ENCODE measurements at places on chromosomes 11 and 22.

GRCh38 chr11:110374921-110375320 lies 54.8 kb upstream of the FDX1 start:
- no peak for DNase-seq

DNA sequence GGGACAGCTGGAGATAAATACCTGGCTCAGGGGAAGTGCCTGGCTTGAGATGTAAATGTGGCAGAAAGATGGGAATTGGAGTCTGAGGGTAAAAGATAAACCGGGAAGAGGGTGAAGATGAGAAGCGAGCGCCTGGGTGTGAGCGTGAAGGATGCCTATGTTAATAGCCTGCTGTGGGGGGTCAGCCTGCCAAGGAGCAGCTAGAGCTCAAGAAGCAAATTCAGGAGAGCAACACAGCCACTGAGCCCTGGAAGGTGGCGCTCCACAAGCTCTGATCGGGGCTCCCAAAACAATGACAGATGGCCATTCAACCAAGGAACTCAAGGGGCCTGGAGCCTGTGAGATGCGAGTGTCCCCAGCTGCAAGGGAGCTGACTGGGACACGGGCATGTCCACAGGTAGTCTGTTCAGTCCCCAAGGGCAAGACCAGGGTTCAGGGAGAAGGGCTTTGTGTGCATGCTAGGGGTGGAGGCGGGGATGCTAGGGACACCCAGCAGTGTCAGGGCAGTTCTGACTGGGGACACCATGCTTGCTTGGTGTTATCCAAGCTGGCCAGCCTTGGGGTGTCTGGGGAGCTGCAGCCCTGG lies 2.8 kb downstream of the GSC2 start:
- DNase-seq: no peak

DNA sequence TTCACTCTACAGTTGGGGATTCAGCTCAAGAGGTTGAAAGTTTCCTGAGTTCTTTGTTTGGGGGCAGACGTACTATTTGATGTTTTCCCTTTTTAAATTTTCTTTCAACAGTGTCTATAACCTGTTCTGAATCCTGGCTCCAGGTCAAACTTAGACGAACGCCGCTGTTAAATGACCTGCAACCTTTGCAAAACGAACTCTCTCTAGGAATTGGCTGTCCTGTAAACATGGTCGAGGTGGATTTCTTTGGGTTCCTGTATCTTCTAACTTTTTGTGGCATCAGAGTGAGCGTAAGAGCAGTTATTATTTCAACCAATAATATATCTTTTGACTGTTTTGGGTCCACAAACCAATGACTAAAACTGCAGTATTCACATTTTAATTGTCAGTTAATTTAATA lies 1.6 kb downstream of the OOSP4A start:
- DNase-seq: no peak

GRCh38 chr11:61966734-61967115 lies 709 bp downstream of the FTH1 start:
- DNase-seq: no peak

DNA sequence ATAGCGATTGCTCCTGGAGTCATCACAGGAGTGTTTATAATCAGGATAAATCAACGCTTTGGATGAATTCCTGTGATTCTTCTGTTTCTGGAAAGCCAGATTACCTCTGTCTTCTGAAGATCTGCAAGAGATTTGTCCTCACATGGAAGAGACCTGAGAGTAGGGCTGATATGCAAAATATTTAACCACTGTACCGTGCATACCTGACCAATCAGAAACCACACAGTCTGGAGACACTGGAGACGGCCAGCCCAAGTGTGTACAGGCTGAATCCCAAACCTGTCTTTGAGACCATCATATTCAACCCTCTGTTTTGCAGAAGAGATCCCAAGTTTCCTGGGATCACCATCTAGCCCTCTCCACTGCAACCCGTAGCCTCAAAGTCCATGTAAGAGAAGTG lies 50.4 kb upstream of the WT1 start:
- DNase-seq: no peak

DNA sequence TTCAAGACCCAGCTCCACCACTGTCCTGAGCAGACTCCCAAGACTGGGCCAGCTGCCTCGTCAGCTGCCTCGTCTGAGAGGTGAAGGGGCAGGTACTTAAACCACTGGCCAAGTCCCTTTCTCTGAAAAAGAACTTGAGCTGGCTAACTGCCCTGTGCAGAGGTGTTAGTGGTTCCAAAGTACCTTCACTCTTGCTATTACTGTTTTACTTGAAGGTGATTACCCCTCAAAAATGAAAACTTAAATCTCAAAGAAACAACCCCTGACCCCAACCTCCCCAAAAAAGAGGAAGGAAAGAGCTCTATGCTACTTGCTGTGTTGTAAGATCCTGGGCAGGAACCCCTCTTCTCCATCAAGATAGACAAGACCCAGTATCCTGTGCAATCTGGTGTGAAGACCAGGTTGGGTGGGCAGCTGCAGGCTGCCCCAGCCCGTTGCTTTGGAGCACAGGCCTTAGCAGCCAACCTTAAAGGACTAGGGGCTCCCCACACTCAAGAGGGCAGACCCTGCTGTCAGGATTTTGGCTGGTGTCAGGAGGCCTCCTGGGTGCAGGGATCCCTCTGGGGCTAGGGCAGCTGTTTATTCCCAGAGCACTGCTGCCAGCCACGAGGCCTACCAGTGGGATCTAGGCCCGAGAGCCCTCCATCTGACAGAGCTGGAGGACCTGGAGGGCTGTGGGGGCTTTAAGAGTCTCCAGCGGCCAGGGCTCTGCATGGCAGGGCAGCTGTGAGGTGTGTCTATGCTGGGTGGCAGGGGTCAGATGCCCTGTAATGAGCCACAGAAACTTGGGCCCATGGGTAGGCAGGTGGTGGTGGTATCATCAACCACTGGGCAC lies 13.0 kb downstream of the GUCD1 start:
- DNase-seq: no peak

DNA sequence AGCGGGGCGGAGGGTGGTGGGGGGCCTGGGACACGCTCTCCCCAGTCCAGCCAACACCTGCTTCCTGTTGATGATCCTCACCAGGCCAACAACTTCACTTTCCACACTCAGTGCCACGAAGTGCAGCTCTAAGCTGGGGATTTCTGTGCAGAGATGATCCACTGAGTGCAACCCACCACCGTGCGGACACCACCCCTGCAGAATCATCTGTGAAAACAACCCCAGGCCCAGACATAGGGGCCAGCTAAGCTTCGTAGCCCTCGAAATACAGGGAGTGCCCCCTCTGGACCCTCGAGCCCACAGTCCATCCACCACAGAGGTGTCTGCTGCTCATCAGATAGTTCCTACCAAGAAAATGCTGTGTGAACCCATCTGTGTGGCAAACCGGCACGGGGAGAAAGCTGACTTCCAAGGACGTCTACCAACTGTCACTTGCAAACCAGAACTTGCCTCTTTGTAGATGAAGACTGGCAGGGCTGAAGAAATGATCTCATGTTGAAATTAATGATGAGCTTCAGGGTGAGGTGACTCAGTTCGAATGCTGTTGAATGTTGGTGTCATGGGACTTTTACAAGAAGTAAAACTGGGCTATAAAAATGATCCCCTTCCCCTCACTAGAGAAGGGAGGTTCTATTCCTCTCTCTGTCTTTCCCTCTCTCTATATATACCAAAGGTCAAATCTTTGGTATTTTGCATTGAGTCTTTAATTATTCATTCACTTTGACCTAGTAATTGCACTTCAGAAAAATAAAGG lies 73.4 kb downstream of the MYEOV start:
- DNase-seq: no peak

DNA sequence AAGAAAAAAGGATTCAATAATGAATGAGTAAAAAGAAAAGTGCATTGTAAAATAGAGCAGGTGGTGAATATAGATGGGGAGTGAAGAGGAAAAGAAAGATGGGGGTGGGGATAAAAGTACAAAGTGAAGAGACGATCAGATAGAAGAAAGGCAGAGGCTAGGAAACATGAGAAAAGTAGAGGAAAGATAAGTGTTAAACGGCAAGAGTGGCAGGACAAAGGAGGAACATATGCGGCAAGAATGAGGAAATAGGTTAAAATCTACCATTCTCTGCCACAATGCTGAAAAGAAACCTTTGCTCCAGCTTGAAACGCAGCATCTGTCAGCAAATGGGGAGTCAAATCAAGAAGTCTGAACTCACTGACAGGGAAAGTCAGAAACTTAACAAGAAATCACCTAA lies 6.8 kb downstream of the FUT4 start:
- DNase-seq: no peak

- no peak for DNase-seq
Measured at GRCh38 chr11:22203281-22203680, 10.4 kb downstream of the ANO5 start.

DNA sequence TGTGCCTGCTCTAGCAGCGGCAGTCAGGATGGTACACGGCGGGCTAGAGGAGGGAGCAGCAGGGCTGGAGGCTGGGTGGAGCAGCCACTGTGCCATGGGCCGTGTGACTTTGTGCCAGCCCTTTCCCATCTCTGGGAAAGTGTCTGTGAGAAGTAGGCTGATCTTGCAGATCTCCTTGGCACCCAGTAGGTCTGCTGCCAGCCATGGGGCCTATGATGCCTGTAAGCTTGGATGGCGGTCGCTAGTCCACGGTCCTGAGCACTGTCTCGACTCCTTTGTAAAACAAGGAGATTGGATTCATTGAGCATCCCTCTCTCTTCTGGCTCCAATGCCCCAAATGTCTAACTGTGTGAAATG lies 22.6 kb downstream of the AMPD3 start:
- no peak for DNase-seq

- DNase-seq: no peak
Measured at GRCh38 chr11:76226626-76227025, 20.3 kb upstream of the WNT11 start.

DNA sequence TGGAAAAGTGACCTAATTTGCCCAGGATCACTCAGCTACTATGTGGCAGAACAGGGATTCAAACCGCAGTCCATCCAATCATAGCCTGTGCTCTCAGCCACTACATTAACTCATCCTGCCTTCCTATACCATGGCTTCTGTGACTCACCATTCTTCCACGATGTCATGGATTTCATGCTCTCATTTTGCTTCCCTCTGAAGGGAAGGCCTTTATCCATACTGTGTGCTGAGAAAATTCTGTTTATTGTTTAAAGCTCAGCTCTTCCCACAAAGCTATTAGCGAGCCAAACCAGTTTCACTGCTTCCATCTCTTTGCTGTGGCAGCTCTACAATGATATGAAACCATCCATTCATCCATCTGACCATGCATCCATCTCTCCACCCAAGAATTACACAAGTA lies 289.9 kb downstream of the TENM4 start:
- no peak for DNase-seq

GRCh38 chr11:100831929-100832494 lies 144.9 kb downstream of the ARHGAP42 start:
- no peak for DNase-seq

GRCh38 chr11:43639224-43639623 lies 41.3 kb upstream of the HSD17B12 start:
- DNase-seq: no peak

GRCh38 chr11:70071996-70072395 lies 6.1 kb upstream of the ANO1 start:
- DNase-seq: no peak

GRCh38 chr11:134652586-134653255 lies 240.7 kb upstream of the B3GAT1 start:
- DNase-seq: no peak

GRCh38 chr11:62980133-62980760 lies 4.5 kb downstream of the SLC22A6 start:
- DNase-seq: peak; percentile 71

DNA sequence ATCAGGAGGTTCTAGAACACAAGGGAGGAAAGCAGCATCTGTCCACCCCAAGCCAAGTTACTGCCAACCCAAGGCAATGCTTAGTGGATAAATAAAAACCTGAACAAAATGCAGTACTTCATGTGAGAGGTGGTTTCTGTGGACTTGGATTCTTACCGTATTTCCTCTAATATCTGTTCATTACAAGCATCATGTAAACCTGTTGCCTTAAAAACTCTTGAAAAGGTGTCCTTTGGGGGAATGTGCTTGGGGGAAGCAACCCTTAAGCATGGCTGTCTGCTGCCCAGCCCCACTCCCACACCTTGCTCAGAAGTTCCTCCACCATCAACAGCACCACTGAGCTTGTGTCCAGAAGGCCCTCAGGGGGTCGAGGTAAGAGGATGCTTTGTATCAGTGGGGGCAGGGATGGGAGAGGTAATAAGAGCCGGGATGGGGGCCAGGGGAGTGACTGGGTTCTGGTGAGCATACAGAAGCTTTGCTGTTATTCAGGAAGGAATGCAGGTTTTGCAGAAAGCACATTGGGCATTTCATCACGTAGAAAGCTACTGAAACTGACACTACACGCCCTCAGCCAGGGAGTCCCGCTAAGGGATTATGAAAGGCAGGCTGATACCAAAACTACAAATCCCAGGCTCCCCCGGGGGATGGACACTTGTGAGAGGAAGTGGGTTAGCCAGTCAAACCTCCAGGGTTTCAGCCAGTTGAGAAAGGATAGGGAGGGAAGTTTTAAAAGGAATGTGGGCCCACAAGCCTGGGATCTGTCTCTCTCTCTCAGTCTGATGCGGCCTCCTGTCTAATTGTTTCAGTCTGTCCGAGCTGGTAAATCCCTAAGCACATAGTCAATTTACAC lies 52.0 kb downstream of the KCNJ1 start:
- DNase-seq: peak; percentile 82

DNA sequence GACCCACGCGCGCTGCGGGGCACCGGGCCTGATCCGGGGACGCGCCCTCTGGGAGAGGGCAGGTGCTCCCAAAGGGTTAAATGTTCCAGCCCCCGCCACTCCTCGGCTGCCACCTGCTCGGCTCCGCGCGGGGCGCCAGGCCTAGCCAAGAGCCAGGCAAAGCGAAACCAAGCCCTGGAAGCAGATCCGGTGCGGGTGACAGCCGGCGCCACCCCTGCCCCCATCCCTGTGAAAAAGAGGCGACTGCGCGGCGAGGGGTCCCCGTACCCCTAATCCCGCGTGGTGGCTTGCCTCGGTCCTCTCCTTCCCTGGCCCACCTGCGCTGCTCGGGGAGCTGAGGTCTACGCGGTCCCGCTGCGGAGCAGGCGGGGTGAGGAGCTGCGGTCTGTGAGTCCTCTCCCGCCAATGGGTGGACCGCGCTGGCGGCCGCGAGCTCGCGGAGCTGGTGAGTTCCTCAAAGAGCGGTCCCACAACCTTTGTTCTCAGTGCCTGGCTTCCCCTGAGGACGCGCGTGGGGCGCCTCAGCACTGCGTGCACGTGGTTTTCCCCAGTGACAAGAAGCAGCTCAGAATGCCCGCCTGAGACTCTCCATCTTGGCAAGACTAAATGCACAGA lies at the start of gene ME3:
ME3 (minus strand) TSS at position 610 of the 615 bp plus-strand sequence.
- peak; percentile 46 for DNase-seq

GRCh38 chr22:44522526-44523170 lies 24.6 kb upstream of the RTL6 start:
- no peak for DNase-seq

GRCh38 chr22:22836635-22837034 lies 51.0 kb upstream of the IGLL5 start:
- DNase-seq: no peak

- peak; percentile 58 for DNase-seq
Measured at GRCh38 chr11:57249384-57250319, 12.6 kb upstream of the APLNR start.

GRCh38 chr11:20474882-20475517 lies 87.5 kb downstream of the PRMT3 start:
- DNase-seq: no peak

GRCh38 chr22:40747361-40747760 lies 68.1 kb downstream of the MCHR1 start:
- no peak for DNase-seq

Measured in iPS-NIHi11 (cell line).